ENCODE measurements at places on chromosomes 3 and 15. TPM values are rescaled to one million over a fixed set of nuclear protein-coding genes. Genes with fewer than 3 reads are reported as not detected.

GRCh38 chr3:43789028-43789427 is 98.3 kb downstream of the ABHD5 start:
- H3K27ac ChIP-seq: no peak overlapping the region
- H3K27me3 ChIP-seq: peaks cover 23% of the 10 kb centered on the region
- no peak for DNase-seq
- no peaks in the 10 kb centered on the region for H3K36me3 ChIP-seq

- H3K27me3 ChIP-seq: no peaks in the 10 kb centered on the region
- no peak overlapping the region for H3K27ac ChIP-seq
- H3K4me1 ChIP-seq: no peaks in the 10 kb centered on the region
- DNase-seq: no peak
- H3K36me3 ChIP-seq: no peaks in the 10 kb centered on the region
Measured at GRCh38 chr3:182568261-182568660, 225.0 kb upstream of the ATP11B start.

GRCh38 chr15:52496776-52497470 is 31.8 kb downstream of the MYO5A start:
- peak overlapping the region; percentile 13 for H3K4me3 ChIP-seq
- H3K36me3 ChIP-seq: peaks cover 4% of the 10 kb centered on the region
- DNase-seq: peak; percentile 83
- H3K27ac ChIP-seq: peak overlapping the region; percentile 75
- H3K27me3 ChIP-seq: no peaks in the 10 kb centered on the region

Gene IMPDH2
- 203 TPM for total RNA-seq

Gene SCAANT1
- not detected for total RNA-seq

Gene ARPIN
- 8.7 TPM for total RNA-seq

Gene CCDC71
- total RNA-seq: 22.9 TPM

Gene CHRFAM7A
- total RNA-seq: not detected
